Thoracic aorta (tissue), 2 donors: ENCODE measurements at places on chromosomes 12 and 14. TPM values are rescaled to one million over a fixed set of nuclear protein-coding genes. Genes with fewer than 3 reads are reported as not detected.

- no peaks in the 10 kb centered on the region for H3K36me3 ChIP-seq
- H3K27me3 ChIP-seq, result no peaks in the 10 kb centered on the region
- H3K4me3 ChIP-seq, result no peak overlapping the region
- H3K27ac ChIP-seq, result no peak overlapping the region
- no peaks in the 10 kb centered on the region for H3K4me1 ChIP-seq
Observed at GRCh38 chr14:55160989-55161388, 30.4 kb downstream of the DLGAP5 start.

DNA sequence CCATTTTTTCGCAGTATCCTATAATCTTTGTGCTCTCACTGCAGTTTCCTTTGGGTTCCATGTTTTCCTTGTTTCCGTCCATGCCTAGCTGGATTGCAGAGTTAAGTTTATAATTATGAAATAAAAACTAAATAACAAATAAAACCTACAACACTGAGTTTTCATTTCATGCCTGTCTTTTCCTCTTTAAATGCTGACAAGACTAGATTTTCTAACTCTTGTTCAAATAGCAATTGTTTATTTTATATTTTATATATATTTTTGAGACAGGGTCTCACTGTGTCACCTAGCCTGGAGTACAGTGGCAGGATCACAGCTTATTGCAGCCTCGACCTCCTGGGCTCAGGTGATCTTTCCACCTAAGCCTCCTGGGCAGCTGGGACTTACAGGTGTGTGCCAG lies 5.3 kb upstream of the GEMIN2 start:
- no peak overlapping the region for H3K27ac ChIP-seq
- H3K27me3 ChIP-seq, result no peaks in the 10 kb centered on the region
- H3K4me1 ChIP-seq, result peaks cover 8% of the 10 kb centered on the region

GRCh38 chr12:46373301-46374296 lies 1.0 kb upstream of the SLC38A2 start:
- H3K27ac ChIP-seq, result peak overlapping the region; percentile 96
- H3K4me3 ChIP-seq, result peak overlapping the region; percentile 95
- H3K4me1 ChIP-seq, result peaks cover 17% of the 10 kb centered on the region
- H3K36me3 ChIP-seq, result peaks cover 22% of the 10 kb centered on the region

GRCh38 chr12:106265116-106265515 lies 17.3 kb upstream of the CKAP4 start:
- H3K27me3 ChIP-seq, result no peaks in the 10 kb centered on the region
- H3K36me3 ChIP-seq, result no peaks in the 10 kb centered on the region
- DNase-seq, result no peak
- no peak overlapping the region for H3K27ac ChIP-seq

DNA sequence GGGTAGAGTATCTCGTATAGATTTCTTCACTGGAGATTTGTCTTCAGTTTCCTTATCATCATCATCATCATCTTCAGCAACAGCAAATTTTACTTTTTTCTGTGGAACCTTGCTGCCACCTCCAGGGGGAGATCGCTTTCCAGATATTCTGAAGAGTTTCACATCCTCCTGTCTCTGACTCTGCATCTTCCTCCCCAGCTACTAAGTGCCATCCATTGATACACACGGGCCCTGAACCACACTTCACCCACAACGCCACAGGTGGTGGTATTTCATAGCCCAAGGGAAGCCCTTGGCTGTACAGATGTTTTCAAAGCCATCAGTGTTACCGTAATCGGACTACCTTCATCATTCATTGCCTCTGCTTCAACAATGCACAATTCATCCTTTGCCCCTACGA lies 82.2 kb downstream of the PPP2R5C start:
- H3K27ac ChIP-seq, result no peak overlapping the region
- DNase-seq, result no peak
- peaks cover 3% of the 10 kb centered on the region for H3K36me3 ChIP-seq
- no peaks in the 10 kb centered on the region for H3K27me3 ChIP-seq

GRCh38 chr12:10184261-10184843 lies 5.5 kb downstream of the TMEM52B start:
- H3K27ac ChIP-seq, result no peak overlapping the region
- no peak overlapping the region for H3K4me3 ChIP-seq
- no peaks in the 10 kb centered on the region for H3K4me1 ChIP-seq
- no peak for DNase-seq
- H3K36me3 ChIP-seq, result no peaks in the 10 kb centered on the region

DNA sequence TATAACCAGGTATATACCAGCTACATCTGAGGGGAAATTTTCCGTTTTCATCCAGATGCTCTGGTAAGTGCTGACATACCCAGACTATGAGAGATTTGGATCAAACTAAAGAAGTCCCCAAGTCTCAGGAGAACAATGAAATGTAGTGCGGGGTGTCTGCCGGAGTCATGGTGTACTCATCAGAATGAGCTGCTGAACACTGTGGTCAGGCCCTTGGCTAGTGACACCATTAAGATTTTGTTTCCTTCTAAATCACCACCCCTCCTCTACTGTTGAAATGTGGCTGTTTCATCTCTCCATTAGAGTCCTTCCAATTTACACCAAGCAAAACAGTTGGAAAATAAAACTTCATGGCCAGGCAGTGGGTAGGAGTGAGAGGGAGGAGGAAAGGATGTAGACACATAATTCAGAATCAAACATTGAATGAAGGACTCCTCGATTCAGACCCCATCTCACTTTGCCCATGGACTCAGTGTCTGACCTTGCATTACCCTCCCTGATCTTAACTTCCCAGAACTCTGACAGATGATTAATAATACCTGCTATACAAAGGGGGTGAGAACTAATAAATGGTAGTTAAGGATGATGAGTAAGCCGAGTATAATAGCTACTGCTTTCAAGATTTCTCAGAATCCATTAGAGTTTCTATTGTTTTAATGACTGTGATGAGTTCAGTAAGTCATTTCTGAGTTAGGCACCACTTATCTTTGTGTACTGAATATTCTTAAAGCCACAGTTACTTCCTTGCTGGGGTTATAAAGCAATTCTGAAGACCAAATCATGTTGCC lies 127.4 kb downstream of the CRADD start:
- no peaks in the 10 kb centered on the region for H3K27me3 ChIP-seq
- peaks cover 34% of the 10 kb centered on the region for H3K4me1 ChIP-seq
- H3K36me3 ChIP-seq, result no peaks in the 10 kb centered on the region

DNA sequence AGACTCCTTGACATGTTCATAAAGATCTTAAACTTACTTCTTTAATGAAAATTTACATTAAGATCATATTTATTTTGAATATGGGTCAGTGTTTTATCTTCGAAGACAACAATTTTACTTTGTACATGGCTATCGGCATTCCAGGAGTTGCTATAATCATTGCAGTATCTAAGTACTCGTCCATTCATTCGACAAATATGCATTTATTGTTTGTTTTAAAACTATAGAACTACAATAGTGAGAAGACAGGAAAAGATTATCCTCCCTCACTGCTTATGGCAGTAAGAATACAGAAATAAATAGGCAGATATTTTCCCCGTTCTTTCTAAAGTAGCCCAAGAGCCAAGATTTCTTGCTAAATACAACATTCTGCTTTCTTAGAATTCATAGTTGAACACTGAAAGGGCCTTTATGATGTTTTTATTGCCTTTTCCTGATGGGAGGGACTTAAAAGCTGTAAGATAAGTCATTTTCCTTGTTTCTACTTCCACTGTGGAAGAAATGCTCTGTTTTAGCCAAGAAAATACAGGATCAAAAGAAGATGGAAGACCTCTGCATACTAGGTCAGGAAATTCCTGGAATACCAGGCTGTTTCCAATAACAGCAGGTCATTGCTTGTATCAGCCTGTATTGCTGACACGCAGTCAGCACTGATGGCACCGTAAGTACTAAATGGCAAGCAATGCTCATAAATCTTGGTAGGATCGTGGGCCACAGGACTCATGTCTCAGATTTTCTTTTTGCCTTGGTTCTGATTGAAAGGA lies 521.0 kb upstream of the ATP2B1 start:
- no peaks in the 10 kb centered on the region for H3K4me1 ChIP-seq
- H3K27ac ChIP-seq, result no peak overlapping the region
- H3K36me3 ChIP-seq, result no peaks in the 10 kb centered on the region
- H3K4me3 ChIP-seq, result no peak overlapping the region
- no peak for DNase-seq
- H3K27me3 ChIP-seq, result no peaks in the 10 kb centered on the region

DNA sequence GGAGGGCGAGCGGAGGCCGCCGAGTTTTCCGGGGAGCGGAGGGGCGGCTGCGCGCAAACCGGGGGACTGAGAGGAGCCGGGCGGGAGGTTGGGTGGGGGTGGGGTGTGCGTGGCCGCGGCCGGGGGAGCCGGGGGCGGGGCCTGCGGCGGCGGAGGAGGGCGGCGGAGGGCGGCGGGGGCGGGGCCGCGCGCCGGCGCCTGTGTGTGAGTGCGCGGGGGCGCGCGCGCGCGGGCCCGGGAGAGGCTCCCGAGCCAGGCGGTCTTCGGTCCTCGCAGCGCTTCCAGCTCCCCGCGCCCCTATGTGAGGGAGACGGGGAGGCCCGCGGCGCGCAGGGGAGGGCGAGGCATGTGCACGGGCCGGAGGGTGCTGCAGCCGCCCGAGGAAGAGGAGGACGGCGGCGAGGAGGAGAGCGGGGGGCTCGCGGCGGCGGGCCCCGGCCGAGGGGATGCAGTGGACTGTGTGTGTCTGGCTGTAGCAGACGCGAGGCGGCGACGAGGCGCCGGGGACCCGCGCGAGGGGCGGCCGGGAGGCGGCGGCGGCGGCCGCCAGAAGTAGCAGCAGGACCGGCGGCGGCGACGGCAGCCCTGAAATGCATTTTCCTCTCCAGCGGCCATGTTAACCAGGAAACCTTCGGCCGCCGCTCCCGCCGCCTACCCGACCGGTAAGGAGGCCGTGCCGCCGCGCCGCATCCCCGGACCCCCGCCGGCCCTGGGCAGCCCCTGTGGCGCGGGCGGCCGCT lies at the start of gene DYRK2:
TSS of gene DYRK2 (plus strand) at position 225 of the 740 bp plus-strand sequence. CDS start at position 614, 389 bp downstream.
- peak; percentile 25 for DNase-seq
- H3K27me3 ChIP-seq, result no peaks in the 10 kb centered on the region
- no peaks in the 10 kb centered on the region for H3K36me3 ChIP-seq
- peaks cover 19% of the 10 kb centered on the region for H3K4me1 ChIP-seq

- peaks cover 12% of the 10 kb centered on the region for H3K36me3 ChIP-seq
- no peak overlapping the region for H3K27ac ChIP-seq
- DNase-seq, result no peak
Observed at GRCh38 chr14:67319142-67319541, 40.5 kb downstream of the ATP6V1D start.

GRCh38 chr14:75156901-75157300 lies 19.5 kb downstream of the TMED10 start:
- no peak overlapping the region for H3K4me3 ChIP-seq
- H3K27ac ChIP-seq, result no peak overlapping the region
- H3K4me1 ChIP-seq, result peaks cover 20% of the 10 kb centered on the region
- H3K27me3 ChIP-seq, result no peaks in the 10 kb centered on the region
- no peaks in the 10 kb centered on the region for H3K36me3 ChIP-seq
- DNase-seq, result no peak

GRCh38 chr14:85040046-85040685 lies 489.8 kb upstream of the FLRT2 start:
- H3K36me3 ChIP-seq, result no peaks in the 10 kb centered on the region
- H3K4me3 ChIP-seq, result no peak overlapping the region
- no peak for DNase-seq
- no peaks in the 10 kb centered on the region for H3K27me3 ChIP-seq
- no peaks in the 10 kb centered on the region for H3K4me1 ChIP-seq
- no peak overlapping the region for H3K27ac ChIP-seq

GRCh38 chr12:24111086-24111485 lies 161.6 kb upstream of the SOX5 start:
- DNase-seq, result no peak
- no peaks in the 10 kb centered on the region for H3K36me3 ChIP-seq
- no peaks in the 10 kb centered on the region for H3K27me3 ChIP-seq
- H3K4me3 ChIP-seq, result no peak overlapping the region

DNA sequence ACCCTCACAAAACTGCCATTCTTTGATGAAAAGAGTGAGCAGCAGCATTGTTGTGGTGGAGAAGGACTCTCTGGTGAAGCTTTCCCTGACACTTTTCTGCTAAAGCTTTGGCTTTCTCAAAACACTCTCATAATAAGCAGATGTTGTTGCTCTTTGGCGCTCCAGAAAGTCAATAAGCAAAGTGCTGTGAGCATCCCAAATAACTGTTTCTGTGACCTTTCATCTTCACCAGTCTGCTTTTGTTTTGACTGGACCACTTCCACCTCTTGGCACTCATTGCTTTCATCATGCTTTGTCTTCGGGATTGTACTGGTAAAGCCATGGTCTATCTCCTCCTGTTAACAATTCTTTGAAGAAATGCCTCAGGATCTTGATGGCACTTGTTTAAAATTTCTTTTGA lies 424.7 kb upstream of the TMPO start:
- no peaks in the 10 kb centered on the region for H3K4me1 ChIP-seq
- no peak for DNase-seq
- H3K27me3 ChIP-seq, result no peaks in the 10 kb centered on the region
- no peaks in the 10 kb centered on the region for H3K36me3 ChIP-seq
- H3K4me3 ChIP-seq, result no peak overlapping the region

DNA sequence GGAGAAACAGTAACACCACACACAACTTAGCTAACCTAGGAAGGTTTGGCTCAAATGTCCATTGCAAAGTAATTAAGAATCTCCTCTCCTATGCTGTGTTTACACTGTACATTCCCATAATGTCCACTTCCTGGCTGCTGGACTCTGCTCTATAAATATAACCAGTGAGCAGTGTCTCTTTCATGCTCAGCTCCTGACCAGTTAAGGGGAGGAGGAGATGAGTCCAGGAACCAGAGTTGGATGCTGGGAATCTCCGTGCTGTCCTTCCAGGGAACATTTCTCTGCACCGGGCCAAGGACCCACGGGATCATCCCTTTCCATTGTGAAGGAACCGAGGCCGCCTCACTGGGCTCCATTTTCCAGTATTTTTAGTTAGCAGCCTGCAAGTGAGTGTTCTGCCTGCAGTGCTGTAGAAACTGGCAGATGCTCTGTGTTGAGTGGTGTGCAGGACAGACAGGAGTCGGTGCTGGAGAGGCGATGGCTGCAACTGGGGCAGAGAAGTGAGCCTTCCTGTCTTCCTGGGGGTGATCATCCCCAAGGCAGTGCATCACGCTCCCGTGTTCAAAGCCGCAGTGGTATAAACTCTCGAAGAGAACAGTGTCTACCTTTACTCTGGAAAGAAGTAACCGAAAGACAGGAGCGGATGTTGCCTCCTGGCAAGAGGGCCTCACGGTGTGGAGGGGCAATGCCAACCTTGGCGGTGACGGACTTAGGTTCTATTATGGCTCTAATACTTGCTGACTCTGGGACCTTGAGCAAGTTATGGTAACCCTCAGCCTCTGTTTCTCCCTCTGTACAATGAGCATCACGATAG lies 195.5 kb downstream of the CACNA1C start:
- H3K36me3 ChIP-seq, result no peaks in the 10 kb centered on the region
- peaks cover 8% of the 10 kb centered on the region for H3K4me1 ChIP-seq
- H3K4me3 ChIP-seq, result no peak overlapping the region
- H3K27me3 ChIP-seq, result no peaks in the 10 kb centered on the region
- DNase-seq, result no peak

DNA sequence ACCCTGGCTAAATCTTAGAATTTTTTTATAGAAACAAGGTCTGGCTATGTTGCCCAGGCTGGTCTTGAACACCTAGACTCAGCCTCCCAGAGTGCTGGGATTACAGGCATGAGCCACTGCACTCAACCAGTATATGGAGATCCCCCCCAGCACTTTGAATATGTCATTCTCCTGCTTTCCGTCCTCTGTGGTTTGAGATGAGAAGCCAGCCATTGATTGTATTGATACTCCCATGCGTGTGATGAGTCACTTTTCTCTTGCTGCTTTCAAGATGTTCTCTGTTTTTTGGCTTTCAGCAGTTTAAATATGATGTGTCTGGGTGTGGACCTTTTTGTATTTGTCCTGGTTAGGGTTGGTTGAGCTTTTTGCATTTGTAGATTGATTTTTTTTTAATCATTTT lies 75.2 kb upstream of the DNM1L start:
- no peaks in the 10 kb centered on the region for H3K27me3 ChIP-seq
- peaks cover 7% of the 10 kb centered on the region for H3K36me3 ChIP-seq
- no peak for DNase-seq
- H3K27ac ChIP-seq, result no peak overlapping the region

The GDF3 gene
- not detected for total RNA-seq

The IL26 gene
- total RNA-seq, result not detected

The GLIPR1 gene
- total RNA-seq, result 66.9 TPM

The CCDC198 gene
- not detected for total RNA-seq

The CD69 gene
- total RNA-seq, result 5.8 TPM

The CCDC184 gene
- total RNA-seq, result 5.6 TPM

The ABCD2 gene
- total RNA-seq, result 0.71 TPM
